Mucosa of descending colon (tissue), 3 donors: ENCODE measurements at places on chromosomes 11 and 22. TPM values are rescaled to one million over a fixed set of nuclear protein-coding genes. Genes with fewer than 3 reads are reported as not detected.
A peak's percentile ranks its signal among the peaks of the same experiment; 100 is the strongest.

The TSPAN18 gene
- 3.6 TPM for total RNA-seq

The CCDC116 gene
- 0.22 TPM for total RNA-seq

The MMP3 gene
- total RNA-seq, result 0.47 TPM

DNA sequence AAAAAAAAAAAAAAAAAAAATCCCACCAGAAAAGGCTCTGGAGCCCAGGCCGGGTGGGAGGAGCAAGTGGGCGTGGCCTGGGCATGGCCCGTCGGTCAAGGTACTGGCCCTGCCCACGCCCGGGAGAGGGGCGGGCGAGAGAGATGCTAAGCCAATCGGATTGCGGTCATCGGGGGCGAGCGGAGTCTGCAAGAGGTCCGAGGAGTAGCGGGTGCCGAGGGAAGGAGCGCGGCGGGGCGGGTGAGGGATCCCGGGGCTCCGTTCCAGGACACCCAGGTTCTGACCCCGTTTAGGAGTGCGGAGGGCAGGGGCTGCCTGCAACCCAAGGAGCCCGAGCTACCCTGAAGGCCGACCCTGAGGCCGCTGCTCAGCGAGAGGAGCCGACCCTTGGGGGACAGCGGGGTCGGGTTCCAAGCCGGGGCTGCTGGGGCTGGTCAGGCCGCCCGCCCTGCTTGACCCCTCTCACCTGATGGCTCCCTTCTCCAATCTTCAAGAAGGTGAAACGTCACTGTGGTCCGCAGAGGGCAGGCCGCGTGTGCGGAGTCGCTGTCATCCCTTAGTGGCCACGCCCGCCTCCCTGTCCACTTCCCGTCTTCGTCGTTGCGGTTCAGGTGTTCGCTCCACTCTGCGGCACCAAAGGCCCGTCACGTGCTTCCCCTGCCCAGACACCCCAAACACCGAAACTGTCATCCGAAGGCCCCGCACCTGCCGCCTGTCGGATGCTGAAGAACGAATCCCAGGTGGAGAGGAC lies 11.1 kb upstream of the TAB1 start:
- peak; percentile 72 for DNase-seq

- no peak for DNase-seq
Observed at GRCh38 chr11:98137437-98137836, 883.3 kb upstream of the CNTN5 start.

DNA sequence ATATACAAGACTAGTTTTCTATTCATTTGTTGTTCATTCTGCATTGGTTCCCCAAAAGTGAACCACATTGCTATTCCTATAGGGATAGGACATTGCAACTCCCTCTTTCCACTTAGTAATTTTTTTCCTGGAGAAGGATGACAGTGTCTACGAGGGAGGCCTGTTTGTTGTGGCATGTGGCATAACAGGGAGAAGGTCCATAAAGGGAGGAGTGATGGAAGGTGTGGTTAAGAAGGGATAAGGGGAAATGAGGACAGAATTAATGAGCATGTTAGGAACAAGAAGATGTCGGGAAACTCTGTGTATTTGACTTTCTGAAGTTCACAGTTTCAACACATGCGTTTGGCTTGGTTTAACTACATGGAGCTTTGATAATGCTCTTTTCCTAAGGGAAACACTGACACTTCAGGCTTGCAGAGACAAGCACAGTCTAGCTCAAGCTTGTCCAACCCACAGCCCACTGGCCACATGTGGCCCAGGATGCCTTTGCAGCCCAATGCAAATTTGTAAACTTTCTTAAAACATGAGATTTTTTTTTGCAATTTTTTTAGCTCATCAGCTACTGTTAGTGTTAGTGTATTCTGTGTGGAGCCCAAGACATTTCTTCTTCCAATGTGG lies 149.7 kb downstream of the TRPC6 start:
- DNase-seq, result no peak

GRCh38 chr11:65427691-65428577 lies 5.3 kb downstream of the NEAT1 start:
- peak; percentile 57 for DNase-seq

- DNase-seq, result no peak
Observed at GRCh38 chr11:94796863-94797262, 28.7 kb downstream of the AMOTL1 start.

- no peak for DNase-seq
Observed at GRCh38 chr11:34445956-34446355, 7.2 kb downstream of the CAT start.

DNA sequence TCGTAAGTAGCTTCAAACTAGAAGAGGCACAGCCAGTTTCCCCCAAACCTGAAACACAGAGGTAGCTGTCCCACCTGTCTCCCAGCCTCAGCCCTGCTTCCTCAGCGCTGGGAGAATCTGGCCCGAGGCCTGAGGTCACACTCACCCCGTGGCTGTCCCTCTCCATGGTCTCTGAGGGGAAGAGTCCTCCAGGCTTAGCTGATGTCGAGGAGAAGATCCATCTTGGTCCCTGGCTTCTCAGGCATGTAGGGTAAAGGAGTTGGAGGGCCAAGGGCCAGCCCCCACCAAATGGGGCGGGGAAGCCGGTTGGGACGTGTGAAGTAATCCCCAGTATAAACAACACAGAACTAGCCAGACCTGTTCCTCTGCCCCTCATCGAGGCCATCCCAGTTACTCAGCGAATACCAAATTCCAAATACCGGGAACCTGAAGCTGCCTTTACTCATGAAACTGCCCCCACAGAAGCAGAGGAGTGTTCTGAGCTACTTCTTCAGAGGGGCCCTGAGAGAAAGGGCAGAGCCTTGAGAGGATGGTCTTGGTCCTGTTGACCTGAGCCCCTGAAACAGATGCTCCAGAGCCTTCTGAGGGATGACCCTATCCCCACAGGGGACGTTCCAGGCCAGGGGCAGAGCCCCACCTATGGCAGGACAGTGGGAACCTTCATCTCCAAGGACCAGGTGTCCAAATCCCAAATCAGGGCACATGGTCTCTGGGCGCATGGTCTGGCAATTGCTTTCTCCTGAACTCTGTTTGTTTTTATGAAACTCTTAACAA lies at the start of gene TMPRSS13:
Gene TMPRSS13, minus strand, starts transcription at position 261 of the 774 bp plus-strand sequence. Its CDS starts 95 bp downstream, at position 166.
- DNase-seq, result peak; percentile 62

DNA sequence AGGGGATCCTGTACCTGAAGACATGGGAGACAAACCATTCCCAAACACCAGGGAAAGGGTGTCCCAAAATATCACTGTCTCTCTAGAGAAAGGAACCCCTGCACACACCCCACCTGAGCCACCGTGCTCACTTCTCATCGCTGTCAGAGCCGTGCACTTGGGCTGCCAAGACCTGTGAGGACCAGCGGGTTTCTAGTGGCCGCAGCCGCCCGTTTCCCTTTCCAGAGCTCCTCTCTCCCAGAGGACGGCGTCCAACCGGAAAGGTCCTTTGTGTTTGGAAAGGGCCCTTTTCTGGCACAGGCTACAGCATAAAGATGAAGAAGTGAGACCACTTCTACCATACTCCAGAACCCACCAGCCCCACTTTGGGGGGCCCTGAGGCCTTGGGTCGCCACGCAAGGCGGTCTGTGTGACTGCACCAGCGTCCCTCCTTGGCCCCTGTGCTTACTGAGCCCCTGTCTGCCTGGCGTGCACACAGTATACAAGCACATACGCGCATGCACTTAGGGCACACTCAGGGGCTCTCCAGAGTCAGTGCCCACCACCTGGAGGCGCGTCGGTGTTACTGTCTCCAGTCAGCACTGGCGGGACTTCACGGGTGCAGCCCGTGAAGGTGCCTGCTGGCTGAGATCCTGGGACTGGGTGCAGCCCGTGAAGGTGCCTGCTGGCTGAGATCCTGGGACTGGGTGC lies 381.8 kb downstream of the TBC1D22A start:
- no peak for DNase-seq

DNA sequence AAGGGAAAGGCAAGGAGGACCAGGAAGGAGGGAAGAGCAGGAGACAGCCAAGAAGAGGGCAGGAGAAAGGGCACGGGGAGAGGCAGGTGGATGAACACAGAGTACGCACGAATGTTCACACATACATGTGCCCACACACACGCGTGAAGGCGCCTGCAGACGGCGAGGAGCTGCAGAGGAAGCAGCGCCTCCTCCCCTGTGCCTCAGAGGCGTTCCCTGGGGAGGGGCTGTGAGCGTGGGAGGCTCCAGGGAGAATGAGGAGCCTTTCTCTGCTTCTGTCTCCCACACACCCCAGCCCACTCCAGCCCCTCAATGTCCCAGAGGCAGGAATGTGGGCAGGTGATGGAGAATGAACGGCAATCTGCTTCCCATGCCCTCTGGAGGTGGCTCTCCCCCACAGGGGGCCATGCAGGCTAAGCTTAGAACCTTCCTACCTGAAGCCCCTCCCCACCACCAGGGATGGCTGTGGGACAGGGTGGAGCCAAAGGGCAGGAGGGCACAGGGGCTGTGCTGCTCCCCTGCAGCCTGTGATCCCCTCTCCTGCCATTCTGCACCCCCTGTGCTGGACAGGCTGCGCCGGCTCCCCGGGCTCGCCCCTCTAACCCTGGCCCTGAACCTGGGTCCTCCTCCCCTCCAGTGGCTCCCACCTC lies 25.3 kb downstream of the PPM1F start:
- no peak for DNase-seq
